ENCODE measurements at places on chromosomes 3 and 15.

DNA sequence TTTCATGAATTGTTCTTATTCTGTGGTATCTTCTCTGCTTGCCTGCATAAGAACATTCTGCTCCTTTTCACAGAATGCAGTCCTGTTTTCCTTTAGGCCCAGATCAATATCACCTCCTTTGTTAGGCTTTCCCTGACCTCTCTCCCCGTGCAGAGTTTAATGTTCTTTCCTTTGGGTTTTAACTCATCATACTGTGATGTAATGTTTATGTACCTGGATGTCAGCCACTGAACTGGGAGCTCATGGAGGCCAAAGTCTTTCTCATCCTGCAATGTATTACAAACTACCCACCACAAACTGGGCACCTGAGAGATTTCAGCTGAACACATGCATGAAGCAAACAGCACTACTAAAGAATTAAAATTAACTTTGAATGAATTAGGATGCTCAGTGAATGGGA lies 192.8 kb upstream of the RORA start:
- DNase-seq = no peak

GRCh38 chr15:57253500-57253899 lies 122.8 kb upstream of the CGNL1 start:
- no peak for DNase-seq

DNA sequence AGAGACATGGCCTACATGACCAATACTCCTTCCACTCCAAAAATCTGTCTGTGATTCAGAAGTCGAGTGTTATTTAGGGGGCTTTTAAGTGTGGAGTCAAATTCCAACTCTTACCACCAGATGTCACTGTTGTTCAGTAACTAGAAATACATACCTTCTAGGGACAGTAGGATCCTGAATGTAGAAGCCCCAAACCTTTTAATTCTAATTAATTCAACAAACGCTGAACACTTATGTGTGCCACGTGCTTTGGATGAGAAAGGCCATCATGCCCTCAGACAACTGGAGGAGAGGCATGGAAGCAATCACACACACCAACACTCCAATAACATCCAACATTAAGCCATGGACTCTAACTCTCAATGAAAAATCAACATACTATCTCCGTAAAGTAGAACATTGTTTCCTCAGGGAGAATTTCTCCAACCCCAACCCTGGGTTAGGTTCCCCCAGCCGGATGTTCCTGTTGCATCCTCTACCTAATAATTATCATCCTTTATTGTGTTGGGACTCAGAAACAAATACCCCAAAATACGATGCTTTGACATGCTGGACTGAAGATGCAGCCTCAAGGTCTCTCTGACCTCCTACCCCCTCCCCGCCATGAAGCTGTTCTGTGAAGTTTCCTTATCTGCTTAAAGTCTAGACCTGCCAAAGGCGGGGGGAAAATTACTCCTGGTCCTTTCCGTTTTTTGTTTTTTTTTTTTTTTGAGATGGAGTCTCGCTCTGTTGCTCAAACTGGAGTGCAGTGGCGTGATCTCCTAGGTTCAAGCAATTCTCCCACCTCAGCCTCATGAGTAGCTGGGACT lies 8.0 kb upstream of the CCDC13 start:
- no peak for DNase-seq

DNA sequence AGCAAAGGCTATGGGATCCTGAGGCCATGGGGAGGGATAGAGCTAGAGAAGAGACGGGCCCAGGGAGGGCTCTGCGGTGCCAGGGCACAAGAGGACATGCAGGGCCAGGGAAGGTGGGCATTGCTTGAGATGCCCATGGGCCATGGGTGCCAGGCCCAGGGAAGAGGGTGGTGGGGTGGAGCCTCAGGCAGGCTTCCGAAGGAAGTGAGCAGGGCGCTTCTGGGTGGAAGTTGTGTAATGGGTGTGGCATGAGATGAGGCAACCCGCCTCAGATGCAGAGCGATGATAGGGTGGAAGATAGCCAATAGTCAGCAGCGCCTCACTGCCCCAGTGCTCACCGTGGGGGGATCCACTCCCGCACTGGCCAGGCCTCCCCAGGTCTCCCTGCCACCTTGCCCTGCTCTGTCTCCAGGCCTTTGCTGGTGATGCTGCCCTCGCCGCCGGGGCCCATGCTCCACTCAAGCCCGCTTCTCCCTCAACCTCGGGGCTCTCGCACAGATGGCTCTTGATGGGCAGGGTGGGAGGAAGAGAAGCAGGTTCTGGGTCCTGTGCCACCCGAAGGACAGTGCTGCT lies 51.4 kb downstream of the DNAJB8 start:
- DNase-seq = no peak

- no peak for DNase-seq
Measured at GRCh38 chr3:138442433-138442832, 8.0 kb downstream of the ESYT3 start.

- DNase-seq = peak; percentile 74
Measured at GRCh38 chr3:127589600-127590281, 792 bp downstream of the TPRA1 start.

DNA sequence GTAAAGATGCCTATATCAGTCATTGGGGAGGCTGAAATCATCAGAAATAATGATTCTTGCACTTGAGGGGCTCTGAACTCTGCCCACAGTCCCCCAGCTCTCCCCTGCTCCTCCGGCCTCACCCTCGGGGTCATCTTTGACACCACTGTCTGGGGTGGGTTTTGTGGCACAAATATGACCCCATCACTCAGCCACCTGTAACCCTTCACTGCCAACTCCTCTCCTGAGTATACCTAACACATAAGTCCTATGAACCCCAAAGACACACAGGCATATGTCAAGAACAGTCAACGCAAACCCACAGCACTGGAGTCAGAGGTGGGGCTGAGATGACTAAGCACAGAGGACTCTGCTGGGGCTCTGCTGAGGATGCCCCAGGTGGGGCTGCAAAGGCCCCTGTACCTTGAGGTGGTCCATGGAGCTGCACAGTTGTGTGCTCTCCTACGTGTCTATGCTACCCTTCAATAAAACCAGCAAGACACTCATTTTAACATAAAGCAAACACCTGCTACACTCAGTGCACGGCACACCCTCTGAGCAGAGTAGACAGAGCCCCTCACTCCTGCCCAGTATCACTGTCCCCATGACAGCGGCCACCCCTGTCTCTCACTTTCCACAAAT lies 29.9 kb downstream of the SLC41A3 start:
- no peak for DNase-seq

- DNase-seq = no peak
Measured at GRCh38 chr15:64747578-64747977, 27.8 kb downstream of the RBPMS2 start.

DNA sequence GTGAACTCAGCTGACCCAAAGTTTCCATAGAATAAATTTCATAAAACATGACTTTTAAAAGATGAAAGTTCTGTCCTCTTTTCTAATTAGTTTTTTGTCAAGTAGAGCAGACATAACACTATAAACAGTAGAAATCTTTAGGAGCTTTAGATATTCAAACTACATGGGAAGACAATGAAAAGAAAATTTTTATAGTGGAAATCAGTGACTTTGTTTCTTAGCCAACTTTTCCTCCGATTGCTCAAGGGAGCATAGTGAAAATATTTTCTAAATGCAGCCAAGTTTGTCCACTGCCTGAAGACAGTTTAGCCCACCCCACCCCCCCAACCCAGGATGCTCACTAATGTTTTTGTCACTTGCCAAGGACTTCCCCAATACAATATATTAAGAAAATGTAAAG lies 114.9 kb downstream of the PLD1 start:
- DNase-seq = no peak

DNA sequence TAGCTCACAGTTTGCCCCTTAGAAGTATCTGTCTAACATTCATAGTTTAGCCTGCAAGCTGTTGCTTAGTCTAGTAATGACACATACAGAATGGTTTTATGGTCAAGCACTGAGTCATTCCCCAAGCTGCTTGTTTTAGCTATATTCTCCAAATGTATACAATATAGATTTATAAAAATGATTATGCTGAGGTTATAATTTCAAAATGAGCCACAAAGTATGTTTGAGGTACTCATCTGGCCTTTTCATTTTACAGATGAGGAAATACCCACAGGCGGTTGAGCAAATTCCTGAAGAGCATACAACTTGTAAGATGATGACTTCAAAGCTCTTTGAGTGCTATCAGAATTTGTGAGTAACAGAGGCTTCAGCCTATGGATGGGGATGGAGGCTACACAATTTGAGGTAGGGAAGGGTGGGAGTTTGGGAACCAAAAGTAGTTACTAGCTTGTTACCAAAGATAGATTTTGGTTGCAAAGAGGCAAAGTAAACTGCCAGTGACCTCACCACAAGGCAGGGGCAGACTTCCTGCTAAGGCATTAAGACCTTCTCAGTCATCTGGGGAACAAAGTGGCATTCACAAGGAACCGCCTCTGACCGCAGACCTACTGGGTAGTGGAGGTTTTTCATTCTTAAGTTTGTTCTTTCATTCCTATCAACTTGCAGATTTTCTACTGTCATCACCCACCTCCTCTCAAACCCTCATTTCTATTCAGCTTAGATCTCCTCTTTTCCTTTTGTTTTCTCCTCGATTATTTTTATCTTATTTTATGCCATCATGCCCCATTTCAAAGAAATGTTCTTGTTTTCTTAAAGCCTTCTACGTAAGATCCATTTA lies 257.2 kb upstream of the NECTIN3 start:
- DNase-seq = no peak

- DNase-seq = no peak
Measured at GRCh38 chr3:142784228-142784627, 60.4 kb downstream of the TRPC1 start.

GRCh38 chr3:43326891-43327581 lies 40.7 kb downstream of the SNRK start:
- DNase-seq = peak; percentile 55

GRCh38 chr3:172260381-172260780 lies 187.9 kb downstream of the GHSR start:
- no peak for DNase-seq

GRCh38 chr3:79012946-79013362 lies 754.8 kb downstream of the ROBO1 start:
- no peak for DNase-seq

DNA sequence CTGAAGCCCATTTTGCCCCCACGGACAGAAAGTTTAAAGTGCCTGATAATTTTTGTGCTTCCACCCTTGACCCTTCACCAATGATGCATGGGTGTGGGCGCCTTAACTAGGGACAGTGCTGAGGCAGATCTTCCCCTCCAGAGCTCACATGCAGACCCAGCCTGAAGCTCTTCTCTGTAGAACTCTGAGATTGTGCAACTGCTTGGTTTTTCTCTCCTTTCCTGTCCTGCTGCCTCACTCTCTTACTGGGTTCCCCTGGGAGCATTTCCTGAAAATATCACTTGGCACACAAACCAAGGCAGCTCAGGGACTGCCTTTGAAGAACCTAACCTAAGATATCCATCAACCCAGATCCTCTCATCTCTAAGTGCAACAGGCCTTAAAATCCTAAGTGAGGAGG lies 220.3 kb upstream of the STT3B start:
- DNase-seq = no peak

DNA sequence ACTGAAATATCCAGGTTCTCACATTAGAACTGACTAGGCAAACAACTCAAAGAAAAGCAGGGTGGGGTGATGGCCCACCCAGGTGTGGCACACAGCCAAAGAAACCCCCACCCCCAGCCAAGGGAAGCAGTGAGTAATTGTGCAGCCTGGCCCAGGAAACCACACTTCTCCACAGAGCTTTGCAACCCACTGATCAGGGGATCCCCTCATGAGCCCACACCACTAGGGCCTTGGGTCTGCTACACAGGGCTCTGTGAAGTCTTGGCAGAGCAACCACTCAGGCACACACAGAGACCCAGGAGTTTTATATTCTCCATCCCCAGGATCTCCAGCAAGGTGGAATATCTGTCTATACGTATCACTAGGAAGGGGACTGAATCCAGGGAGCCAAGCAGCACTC lies 22.2 kb upstream of the TRIM42 start:
- DNase-seq = no peak

GRCh38 chr3:32460031-32460749 lies 42.5 kb downstream of the CMTM6 start:
- no peak for DNase-seq

DNA sequence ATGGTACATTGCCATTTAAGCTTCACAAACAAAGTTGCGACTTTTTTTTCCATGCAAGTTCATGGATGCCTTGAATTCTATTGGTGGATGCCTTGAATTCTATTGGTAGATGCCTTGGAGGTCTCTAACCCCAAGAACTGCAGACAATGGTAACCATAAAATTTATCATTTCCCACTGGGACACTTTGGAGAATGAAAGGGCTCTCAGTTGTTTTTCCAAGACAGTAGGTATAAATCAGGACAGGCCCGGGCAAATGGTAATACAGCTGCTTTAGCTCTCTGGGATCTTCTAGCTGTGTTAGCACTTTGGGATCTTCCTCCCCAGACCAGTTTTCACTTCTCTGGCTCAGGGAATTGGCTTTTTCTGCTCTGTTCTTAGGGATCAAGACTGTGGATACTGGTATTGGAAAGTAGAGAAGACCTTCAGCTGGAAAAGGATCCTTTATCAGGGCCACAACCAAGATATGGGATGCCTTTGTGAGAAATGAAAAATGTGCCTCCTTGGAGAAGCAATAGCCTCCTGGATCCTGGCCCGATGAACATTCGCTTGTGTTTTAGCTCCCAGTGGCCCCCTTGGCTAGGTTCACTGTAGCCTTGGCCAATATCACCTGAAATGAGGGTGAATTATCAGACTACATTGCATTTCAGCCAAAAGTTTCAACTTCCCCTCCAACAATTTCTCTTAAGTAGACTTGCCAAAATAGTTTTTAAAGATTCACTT lies 8.3 kb downstream of the LRRC3B start:
- no peak for DNase-seq

GRCh38 chr3:60916546-60916945 lies 334.7 kb downstream of the FHIT start:
- no peak for DNase-seq

DNA sequence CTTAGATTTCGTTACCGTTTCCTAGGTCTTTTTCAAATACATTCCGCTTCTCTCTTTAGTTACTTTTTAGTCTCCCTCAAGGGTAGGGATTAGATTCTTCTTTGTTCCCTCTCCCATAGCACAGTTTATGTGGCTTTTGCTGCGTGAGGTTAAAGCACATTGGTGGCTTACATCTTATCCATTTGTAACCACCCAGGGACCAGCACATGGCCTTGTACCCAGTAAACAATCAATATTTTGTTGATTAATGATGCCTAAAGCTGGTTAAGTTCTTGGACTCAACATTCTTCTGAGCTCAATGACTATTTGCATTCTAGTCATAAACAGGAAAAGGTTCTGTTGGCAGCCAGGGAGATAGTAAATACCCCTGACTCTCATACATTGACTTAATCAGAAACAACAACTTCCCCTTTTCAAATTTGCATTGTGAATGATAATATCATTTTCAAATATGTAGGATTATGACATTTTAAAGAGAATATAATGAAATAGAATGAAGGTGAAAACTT lies 60.2 kb downstream of the CACNA1D start:
- DNase-seq = no peak

DNA sequence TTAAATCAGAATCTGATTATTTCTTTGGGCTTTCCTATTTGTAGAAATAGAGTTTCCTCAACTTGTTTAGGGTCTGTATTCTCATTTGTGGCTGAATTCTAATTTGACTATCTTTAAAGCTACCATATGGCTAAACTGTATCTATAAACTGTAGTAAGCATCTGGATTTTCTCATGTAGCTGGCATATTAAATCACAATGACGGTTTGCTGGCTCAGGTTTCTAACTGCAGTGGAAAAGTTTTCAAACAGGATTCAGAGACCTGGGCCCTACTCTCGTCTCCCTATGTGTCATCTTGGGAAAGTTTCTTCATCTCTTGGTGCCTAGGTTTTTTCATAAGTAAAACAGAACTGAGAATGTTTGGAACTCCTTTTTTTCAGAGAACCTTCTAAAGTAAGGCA lies 68.3 kb downstream of the GALK2 start:
- DNase-seq = no peak
